Esophagus squamous epithelium (tissue), 5 donors: ENCODE measurements at places on chromosomes 4 and X.

DNA sequence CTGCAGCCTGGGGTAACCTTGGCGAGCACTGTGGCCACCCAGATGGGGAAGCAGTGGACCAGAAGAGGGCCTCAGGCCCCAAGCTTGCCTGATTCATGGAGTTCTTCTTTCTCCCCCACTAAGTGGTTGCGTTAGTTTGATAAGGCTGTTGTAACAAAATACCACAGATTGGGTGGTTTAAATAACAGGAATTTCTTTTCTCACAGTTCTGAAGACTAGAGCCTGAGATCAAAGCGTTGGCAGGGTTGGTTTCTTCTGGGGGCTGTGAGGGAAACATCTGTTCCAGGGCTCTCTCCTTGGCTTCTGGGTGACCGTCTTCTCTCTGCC, 105.7 kb upstream of the GATB start:
- no peak for DNase-seq

- DNase-seq = no peak
Observed at GRCh38 chrX:11429538-11430085, 136.4 kb downstream of the AMELX start.

- no peak for DNase-seq
Observed at GRCh38 chr4:89572224-89572858, 264.6 kb downstream of the SNCA start.

- DNase-seq = no peak
Observed at GRCh38 chr4:85409251-85409650, 65.7 kb upstream of the ARHGAP24 start.

GRCh38 chr4:145734576-145735346, 54.8 kb downstream of the C4orf51 start:
- DNase-seq = no peak

GRCh38 chr4:772118-772517, 53.8 kb downstream of the CPLX1 start:
- DNase-seq = no peak

GRCh38 chrX:128460835-128461234, 408.6 kb upstream of the ACTRT1 start:
- DNase-seq = no peak

DNA sequence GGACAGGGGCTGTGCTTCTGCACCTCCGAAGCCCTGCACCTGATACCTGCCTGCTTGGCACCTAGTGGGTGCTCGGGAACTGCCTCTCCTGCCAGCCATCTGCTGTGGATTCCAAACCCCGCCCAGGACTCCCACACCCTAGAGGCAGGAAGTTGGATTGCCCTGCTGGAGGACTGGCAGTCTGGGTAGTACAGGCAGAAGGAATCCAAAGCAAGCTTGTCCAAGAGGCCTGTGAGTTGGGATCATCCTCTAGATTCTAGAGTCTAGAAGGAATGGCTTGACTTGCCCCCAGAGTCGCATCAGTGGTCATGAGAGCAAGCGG, 64.6 kb upstream of the MTM1 start:
- no peak for DNase-seq

GRCh38 chr4:41655177-41655576, 93.3 kb downstream of the PHOX2B start:
- no peak for DNase-seq

DNA sequence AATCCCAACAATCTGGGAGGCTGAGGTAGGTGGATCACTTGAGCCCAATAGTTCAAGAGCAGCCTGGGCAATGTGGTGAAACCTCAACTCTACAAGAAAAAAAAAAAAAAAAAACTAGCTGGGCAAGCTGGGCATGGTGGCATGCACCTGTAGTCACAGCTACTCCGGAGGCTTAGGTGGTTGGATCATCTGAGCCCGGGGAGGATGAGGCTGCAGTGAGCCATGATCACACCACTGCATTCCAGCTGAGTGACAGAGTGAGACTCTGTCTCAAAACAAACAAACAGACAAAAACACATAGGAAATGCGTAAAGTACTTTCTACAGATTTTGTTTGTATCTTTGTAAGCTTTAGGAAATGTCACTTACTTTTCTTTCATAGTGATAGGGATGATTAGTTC, 307.2 kb upstream of the NR3C2 start:
- no peak for DNase-seq

- DNase-seq = no peak
Observed at GRCh38 chrX:97538745-97539144, 655.0 kb downstream of the RPA4 start.

DNA sequence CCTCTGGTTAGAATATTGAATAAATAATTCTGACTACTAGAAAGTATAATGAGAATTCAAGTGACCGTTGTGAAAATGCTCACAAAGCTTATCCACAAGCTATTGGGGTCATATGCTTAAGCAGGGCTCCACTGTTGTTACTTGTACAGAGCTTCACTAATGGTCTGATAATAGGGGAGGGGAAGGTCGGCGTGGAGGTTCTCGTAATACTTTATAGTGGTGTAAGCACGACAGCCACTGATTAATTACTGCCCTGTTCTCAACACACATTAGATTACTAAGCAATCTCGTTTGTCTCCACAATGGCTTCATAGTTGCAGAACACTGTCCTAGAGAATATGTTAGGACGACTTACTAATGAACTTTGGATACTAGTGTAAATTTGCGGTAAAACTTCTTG, 11.6 kb downstream of the UNC5C start:
- DNase-seq = no peak

DNA sequence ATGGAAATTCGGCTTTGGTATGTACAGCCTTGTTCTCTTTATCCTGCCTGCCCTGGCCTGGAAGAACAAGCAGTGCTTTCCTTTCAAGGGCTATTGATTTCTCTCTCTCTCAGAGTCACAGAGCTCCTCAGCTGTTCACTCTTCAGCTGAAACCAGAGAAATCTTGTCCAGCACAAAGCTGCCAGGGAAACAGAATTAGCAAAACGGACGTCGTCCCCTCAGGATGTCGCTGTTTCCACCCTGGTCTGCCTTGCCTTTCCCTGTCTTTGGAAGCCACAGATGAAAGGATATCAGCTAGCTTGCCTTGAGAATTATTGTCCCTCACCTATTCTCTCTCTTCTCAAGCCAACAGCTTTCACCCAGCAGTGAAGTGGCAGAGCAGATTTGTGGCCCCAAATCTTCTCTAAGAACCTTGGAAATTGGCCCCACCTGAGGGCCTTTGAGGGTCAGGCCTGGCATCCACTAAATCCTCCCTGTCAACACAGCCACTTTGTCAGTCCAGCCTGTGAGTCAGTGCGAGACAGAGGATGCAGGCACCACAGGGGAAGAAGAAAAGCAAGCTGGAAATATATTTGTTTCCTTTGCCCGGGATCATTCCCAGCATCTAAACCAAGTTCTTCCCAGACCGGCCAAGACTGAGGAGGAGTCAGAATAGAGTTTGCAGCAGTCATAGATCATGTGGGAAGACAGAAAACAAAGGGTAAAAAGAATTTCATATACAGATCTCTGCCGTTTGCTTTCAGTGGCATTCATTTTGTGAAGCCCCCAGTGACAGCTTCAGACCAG, 63.8 kb upstream of the MTM1 start:
- DNase-seq = no peak

DNA sequence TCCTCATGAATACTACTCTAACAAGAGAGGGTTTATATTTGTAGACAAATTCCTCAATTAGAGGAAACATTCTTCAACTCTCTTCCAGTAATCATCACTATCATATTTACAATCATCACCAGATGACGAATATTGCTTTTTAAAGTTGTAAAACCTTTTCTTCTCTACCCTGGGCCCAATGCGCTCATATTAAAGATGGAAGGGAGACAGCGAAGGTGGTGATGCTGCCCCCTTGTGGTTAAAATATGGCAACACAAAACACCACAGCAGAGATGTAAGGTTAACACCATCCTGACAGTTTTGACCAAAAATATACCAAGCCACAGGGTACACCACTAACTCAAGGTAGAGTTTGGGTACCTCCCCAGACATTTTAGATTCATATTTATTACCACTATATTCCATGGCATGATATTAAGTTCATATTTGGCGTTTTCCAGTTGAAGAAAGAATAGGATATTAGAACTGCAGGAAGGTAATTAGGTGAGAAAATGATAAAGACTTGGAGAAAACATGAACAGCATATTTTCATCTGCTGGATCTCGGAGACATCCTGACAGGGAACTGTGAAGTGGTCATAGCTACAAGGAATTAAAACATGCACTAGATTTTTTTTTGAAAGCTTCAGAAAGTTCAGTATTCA, 72.8 kb downstream of the SLC9A7 start:
- no peak for DNase-seq

- no peak for DNase-seq
Observed at GRCh38 chr4:44279469-44279868, 169.1 kb downstream of the KCTD8 start.

DNA sequence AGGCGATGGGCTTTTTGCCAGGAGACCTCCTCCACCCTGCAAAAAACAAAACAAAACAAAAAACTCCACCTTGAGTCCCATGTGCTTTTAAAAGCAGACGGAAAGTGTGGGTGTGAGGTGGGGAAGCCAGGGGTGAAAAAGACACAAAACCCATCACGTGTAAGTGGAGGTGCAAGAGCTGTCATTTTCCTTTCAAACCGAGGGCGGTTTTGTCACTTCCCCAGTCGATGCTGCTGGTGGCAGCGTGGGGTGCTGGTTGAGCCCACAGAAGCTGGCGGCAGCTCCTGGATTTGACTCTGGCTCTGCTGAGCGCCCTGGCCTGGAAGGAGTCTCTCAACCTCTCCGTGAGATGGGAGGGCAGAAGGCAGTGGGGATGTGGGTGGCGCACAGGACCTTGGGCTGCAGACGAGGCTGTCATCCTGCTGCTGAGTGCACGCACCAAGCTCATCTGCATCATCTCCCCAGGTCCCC, 110.0 kb downstream of the PSAPL1 start:
- DNase-seq = no peak

- no peak for DNase-seq
Observed at GRCh38 chr4:83772685-83773084, 236.8 kb downstream of the GPAT3 start.

- peak; percentile 3 for DNase-seq
Observed at GRCh38 chrX:129637217-129638109, 17.3 kb downstream of the APLN start.

DNA sequence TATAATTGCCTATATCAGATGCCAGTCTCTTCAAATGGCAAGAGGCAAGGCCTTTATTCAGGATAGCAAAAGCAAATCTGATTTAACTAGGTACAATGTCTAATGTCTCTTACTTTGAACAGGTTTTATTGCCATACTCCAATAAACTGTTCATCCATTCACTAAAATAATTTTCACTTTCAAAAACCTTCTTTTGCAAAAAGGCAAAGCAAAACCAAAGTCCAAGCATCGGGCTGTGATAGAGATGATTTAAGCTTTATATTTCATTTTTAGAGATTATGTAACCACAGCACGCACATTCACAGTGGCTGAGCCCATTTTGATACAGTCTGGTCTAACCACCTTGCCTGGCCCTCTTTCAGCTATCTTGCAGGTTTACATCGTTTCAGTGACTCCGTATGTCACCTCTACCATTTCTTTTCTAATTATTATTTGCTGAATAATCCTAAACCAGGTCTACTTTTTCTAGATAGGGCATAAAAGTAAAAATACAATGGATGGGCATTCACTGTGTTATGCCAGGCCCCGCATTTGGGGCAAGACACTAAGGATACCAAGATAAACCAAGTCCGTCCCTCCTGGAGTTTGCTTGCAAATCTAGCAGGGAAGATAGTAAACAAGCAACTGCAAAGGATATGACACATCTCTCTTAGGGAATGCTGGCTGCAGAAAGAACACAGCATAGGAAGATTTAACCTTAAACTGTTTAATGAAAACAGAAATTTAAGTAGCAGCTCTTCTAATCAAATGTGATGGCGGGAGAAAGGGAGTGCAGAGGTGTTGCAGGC, 1.8 kb downstream of the CASP3 start:
- no peak for DNase-seq

- DNase-seq = no peak
Observed at GRCh38 chr4:17511051-17511450, 839 bp downstream of the QDPR start.

GRCh38 chr4:51906167-51906958, 63.4 kb downstream of the DCUN1D4 start:
- no peak for DNase-seq
